GM12891 (cell line): ENCODE measurements at places on chromosomes 11 and 22.

GRCh38 chr11:122122179-122122578, 6.2 kb upstream of the BLID start:
- no peak for DNase-seq

DNA sequence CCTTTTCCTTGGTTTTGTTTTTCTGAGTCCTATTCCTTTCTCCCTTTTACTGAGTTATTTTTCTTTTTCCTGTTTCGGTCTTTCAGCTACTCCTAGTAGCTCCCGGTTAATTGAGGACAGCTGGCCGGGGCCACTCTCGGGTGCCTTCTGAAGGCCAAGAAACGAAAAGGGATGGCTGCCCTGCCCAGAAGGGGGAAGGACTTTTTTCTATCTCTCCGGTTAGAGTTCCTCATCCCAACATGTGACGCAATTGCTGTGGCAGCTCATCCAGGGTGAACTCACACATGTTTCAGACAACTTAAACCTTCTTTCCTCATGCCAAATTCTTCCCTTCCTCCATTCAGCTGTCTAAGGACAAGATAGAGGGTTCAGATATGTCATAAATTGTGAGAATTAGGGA, 83.6 kb downstream of the PIWIL4 start:
- DNase-seq, result no peak

DNA sequence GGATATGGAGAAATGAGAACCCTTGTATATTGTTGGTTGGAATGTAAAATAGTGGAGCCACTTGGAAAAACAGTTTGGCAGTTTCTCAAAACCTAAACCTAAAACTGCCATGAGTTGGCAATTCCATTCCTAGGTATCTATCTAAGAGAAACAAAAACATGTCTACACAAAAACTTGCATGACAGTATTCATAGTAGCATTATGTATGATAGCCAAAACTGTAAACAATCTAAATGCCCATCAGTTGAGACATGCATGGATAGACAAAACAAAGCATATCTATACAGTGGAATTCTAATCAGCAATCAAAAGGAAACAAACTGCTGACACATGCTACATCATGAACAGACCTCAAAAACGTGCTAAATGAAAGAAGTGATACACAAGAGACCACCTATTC, 34.9 kb downstream of the TRAF6 start:
- no peak for DNase-seq

GRCh38 chr22:44459551-44459950, 38.5 kb downstream of the RTL6 start:
- DNase-seq, result no peak

- no peak for DNase-seq
These were observed 805 bp upstream of the QSER1 start for GRCh38 chr11:32891657-32892354.

- no peak for DNase-seq
These were observed 85.1 kb downstream of the TRIM44 start for GRCh38 chr11:35747668-35748067.

DNA sequence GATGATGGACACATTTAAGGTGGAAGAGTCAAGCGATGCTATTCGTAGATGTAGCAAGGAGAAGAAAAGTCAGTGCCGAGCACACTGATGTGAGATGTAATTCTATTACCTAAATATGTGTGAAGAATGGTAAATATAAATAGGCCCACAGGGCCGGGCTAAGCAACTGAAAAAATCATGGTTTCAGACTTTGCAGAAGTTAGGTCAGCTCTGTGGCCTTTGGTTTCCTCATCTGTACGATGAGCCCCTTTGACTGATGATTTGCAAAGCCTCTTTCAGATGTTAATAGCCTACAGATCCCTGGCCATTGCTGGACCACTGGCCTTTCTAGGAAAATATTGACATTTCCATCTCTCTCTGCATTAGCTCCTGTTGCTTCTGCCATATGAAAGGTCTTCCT, 570.8 kb downstream of the OPCML start:
- DNase-seq, result no peak

- DNase-seq, result peak; percentile 97
These were observed at the start of gene NFRKB for GRCh38 chr11:129895126-129896041. TSS of gene NFRKB (minus strand) at chr11:129895578. CDS start at chr11:129892849, 2,729 bp downstream.

DNA sequence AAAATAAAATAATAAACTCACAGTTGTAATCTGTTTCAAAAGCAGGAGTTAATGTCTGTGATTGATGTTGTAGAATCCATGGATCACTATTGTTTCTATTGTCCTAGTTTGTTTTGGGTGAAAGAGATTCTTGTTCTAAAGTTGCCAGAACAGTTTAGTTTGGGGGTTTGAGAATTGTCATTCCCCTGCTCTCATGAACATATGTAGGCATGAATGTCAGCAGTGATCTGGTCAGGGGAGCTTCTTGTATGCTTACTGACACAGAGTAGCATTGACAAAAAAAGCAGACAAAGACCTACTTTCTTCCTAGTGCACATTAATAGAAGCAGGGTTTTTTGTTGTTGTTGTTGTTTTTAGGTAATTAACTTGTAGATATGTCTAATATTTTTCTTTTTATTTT, 38.6 kb downstream of the ARHGAP1 start:
- no peak for DNase-seq

GRCh38 chr11:72525466-72525865, 91.1 kb upstream of the CLPB start:
- DNase-seq, result no peak

GRCh38 chr11:120526241-120526640, 14.7 kb downstream of the GRIK4 start:
- DNase-seq, result no peak

GRCh38 chr22:48756146-48757111, 1071.2 kb downstream of the BRD1 start:
- DNase-seq, result no peak

DNA sequence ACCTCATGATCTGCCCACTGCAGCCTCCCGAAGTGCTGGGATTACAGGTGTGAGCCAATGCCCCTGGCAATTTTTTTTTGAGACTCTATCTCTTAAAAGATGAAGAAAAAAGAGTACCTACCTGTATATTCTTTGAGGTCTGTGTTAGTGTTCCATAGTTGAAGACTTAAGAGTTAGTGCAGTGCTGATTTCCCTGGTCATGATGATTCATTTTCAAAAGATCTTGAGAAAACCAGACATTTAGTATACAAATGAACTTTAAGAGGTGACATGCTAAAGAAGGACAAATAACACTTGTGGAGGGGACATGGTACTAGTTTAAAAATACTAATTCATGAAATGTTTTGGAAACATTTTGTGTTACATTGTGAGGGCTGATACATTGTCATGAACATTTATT, 17.7 kb downstream of the CBL start:
- no peak for DNase-seq

- DNase-seq, result no peak
These were observed 40.6 kb downstream of the ASCL2 start for GRCh38 chr11:2229713-2230297.

GRCh38 chr11:13883042-13883441, 79.5 kb upstream of the SPON1 start:
- no peak for DNase-seq

DNA sequence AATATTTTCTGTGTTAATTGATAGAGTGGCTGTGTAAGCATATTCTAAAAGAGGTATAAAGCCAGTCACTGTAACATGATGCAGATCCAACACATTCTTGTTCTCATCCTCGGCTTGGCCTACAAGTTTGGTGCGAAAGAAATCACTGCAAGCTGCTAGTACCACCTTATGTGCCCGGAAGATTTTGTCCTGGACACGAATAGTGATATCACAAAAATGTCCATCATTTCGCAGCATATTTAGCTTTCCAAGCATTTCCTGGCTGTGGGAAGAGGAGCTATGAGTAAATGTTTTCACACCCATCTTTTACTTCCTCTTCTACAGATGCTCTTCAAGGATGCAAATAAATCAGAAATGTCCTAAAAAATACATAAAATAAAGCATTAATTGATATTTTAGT, 53.1 kb downstream of the ZBTB44 start:
- no peak for DNase-seq

GRCh38 chr11:23729088-23729487, 767.8 kb upstream of the LUZP2 start:
- DNase-seq, result no peak

GRCh38 chr22:22730655-22731373, 86.4 kb downstream of the GGTLC2 start:
- DNase-seq, result no peak

DNA sequence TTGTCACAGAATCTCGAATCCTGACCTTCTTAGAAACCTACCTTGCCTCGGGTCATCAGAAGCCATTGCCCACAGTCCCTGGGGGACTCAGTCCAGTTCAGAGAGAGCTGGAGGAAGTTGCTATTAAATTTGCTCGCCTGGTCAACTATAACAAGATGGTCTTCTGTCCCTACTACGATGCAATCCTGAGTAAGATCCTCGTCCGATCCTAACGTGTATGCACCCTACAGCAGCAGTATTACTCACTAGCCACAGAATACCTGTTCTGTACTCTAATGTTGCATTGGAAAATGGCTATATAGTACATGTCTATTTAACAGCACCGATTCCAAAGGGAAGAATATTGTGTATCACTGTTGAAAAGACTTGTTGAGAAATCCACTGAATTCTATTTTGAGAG, 33.1 kb downstream of the TCP11L1 start:
- DNase-seq, result no peak

DNA sequence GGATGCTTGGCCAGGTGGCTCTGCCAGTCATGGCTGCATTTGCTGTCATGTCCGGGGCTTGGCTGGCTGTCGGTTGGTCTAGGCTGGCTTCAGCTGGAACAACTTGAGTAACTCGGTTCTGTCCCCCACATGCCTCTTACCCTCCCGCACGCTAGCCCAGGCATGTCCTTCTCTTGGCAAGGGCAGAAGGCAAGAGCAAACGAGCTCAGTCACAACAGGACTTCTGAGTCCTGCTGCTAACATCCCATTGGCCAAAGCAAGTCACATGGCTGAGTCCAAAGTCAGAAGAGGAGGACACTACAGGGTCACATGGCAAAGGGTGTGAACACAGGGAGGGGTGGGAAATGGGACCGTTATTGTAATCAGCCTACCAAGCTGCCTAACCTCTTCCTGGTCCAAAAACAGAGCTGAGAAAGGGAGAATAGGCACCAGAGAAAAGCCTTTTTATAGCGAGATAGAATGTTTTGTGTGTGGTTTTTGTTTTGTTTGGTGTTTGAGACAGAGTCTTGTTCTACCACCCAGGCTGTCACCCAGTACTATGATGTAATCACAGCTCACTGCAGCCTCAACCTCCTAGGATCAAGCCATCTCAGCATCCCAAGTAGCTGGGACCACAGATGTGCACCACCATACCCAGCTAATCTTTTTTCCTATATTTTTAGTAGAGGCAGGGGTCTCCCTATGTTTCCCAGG, 81.9 kb downstream of the MN1 start:
- no peak for DNase-seq

DNA sequence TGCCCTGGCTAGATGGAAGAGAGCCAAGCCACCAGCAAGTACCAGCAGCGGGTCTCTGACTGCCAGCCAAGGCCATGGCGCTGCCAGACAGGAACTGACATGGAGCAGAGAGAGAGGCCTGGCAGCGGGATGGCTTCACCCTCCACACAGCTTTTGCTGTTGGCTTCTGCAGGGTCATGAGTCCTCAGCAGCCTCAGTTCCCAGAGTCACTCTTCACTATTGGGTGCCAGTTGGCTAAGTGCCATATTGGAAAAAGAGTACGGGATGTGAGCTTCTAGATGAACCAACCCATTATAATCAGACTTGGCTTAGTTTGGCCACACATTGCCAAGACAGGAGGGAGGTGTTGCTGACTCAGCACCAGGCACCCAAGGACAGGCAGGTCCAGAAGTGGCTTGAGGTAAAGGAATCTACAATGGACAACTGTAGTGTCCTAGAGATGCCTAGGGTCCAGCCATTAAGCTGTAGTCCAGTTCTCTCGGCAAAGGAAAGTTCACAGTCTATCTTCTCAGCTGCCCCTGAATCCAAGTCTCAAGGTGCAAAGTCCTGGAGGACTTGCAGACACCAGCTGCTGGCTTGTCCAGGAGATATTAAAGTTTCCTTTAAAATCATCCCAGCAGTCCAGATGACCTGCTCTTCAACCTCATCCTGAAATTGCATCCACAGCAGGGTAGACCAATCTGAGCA, 40.7 kb upstream of the POU2AF1 start:
- DNase-seq, result no peak

- DNase-seq, result no peak
These were observed 2.6 kb downstream of the NPTXR start for GRCh38 chr22:38841211-38841610.

DNA sequence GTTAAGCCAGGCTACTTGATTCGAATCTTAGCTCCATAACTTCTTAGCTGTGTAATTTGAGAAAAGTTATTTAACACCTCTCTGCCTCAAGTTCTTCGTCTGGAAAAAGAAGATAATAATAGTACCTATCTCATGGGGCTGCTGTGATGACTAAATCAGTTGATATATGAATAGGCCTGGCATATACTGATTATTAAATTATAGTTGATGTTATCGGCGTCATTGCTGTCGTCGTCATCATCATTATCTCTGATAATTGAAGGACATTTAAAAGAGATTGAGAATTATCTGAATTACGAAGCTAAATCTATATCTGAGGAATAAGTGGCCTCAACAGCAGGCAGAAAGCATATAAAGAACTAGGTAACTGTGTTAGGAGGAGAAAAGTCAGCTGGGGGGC, 145.0 kb downstream of the APOL5 start:
- DNase-seq, result no peak

GRCh38 chr11:61797263-61797944, 4.7 kb downstream of the FEN1 start:
- DNase-seq, result no peak

DNA sequence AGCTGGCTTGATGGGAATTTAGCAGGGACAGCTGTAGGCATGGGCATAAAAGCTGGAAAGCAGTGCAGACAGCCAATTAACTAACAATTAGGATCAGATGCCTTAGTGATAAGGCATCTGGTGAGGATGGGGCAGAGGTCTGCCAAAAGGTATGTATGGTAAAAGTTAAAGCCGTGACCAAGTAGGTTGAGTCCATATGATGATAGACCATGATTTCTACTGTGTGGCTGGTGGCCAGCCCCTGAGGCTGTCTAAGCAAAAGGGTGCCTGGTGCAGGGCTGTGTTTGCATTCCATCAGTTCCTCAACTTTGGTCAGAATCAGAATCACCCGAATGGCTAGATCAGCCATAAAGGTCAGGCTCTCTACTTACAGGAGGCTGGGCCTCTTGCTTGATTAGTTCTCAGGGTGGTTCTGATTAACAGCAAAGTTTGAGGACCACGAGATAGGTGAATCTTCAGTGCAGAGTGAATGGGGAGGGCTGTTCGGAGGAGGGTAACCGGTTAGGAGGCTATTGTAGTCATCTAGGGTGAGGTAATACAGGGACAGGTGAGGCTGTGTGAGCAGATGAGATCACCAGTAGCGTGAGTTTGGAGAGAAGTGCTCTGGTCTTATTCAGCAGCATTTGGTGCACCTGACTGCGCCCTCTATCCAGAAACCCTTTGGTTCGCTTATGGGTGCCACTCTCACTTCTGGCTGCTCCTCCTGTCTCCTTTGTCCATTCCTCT, 27.2 kb downstream of the PPFIBP2 start:
- no peak for DNase-seq

DNA sequence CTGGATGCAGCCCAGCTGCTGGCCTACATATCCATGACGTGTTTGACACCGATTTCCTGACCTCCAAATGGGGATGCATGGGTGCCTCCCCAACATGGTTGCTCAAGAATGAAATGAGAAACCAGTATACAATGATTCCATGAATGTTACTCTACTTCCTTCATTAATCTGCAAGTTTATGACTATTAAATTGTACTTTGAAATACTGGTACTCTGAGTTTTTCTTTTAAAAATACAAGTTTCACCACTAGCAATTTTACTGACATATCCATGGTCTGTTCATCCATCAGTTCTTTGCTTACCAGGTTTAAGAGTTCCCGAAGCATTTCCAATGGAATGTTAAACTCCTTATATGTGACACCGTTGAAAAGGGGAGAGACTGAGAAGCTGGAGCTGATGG, 39.1 kb downstream of the SERPIND1 start:
- DNase-seq, result no peak
